ENCODE measurements at places on chromosomes 16 and 17.

GRCh38 chr17:27481327-27481726 is 25.1 kb downstream of the KSR1 start:
- no peak for DNase-seq

DNA sequence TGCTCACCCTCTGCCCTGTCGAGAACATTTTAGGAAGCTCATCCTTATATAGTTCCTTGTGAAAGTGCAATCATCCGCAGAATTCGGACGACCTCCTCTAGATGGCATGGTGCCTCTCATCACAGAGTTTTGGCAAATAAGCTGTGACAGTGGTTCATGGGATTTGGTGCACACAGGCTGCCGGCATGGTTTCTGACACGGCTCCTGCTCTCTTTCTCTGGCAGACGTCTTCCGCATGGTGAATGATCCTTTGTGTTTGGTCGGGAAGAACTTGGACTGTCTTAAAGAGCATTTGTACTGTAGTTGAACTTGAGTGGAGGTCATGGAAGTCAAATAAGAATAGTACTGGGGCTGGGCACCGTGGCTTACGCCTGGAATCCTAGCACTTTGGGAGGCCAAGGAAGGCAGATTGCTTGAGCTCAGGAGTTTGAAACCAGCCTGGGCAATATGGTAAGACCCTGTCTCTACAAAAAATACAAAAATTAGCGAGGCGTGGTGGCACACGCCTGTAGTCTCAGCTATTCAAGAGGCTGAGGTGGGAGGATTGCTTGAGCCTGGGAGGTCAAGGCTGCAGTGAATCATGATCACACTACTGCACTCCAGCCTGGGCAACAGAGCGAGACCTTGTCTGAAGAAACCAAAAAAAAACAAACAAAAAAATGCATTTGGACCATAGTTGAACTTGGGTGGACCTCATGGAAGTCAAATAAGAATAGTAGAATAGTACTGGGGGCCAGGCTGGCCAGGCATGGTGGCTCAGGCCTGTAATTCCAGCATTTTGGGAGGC is 34.7 kb upstream of the NAT9 start:
- DNase-seq = no peak

GRCh38 chr17:70070305-70071027 is 4.6 kb upstream of the KCNJ16 start:
- no peak for DNase-seq

DNA sequence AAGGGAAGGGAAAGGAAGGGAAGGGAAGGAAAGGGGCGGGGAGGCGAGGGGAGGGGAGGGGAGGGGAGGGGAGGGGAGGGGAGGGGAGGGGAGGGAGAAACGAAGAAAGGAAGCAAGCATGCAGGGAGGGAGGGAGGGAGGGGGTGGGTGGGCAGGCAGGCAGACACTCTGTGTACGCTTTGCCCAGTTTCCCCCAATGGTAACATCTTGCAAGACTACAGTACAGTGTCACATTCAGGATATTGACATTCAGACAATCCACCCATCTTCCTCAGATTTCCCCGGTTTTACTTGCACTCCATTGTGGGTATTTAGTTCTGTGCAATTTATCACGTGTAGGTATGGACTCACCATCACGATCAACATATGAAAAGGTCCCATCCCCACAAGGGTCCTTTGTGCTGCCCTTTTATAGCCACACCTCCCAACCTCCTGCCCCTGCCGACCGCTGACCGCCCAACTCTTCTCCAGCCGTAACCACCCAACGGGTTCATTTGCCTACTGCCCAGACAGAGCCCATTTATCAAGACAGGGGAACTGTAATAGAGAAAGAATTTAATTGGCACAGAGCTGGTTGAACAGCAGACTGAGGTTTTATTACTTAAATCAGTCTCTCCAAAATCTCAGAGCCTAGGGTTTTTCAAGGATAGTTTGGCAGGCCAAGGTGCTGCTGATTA is 91.4 kb upstream of the FA2H start:
- DNase-seq = no peak

DNA sequence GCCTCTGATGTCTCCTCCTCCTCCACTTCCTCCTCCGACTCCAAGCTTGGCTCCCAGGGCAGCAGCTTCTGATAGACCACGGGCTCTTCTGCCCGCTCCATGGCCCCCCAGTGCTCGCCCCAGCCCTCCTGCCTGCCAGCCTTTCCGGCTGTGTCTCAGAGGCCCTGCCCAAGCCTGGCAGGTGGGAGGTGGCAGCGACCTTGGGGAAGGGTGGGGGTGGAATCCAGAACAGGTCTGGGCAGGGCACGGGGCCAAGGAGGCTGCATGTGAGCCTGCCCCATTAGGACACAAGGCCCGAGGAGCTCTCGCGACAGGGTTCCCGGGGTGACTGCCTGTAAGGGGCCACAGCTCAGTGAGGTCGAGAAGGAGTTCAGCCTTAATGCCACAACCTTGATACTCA is at the start of gene GGT6:
GGT6 (minus strand) TSS at position 157 of the 400 bp plus-strand sequence; CDS start at position 101, 56 bp downstream.
- no peak for DNase-seq

DNA sequence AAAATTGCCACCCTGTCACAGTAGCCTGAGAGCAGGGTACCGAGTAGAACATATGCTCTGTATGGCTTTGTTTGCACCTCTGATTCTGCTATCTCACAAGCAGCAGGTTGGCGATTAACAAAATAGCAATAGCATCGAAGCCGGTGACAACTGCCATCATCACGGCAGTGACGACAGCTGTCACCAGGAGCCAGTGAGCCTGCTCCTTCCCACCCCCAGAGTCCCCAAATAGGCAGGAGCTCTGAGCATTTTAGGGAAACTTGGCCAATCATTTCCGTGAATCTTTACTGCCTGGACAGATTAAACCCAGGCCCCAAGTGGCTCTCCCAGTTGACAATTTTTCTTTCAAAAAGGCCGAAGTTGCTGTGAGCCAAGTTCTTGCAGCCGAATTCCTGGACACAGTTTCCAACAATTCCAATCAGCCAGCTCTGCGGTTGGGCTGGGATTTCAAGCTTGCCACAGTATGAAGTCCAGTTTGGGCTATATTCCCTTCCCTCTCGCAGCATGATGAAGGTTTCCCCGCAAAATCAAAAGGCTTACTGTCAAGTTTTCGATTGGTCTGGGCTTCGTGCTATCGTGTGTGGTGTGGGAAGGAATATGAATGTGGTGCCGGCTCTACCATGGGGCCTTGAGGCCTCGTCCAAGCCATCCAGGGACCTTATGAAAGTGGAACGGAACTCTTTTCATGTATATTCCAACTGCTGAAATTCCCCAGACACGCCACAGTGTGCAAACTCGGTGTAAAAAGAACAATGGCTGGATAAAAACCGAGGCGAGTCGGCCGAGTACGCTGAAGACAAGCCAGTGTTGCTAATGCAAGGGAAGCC is 186.6 kb downstream of the C16orf78 start:
- no peak for DNase-seq

DNA sequence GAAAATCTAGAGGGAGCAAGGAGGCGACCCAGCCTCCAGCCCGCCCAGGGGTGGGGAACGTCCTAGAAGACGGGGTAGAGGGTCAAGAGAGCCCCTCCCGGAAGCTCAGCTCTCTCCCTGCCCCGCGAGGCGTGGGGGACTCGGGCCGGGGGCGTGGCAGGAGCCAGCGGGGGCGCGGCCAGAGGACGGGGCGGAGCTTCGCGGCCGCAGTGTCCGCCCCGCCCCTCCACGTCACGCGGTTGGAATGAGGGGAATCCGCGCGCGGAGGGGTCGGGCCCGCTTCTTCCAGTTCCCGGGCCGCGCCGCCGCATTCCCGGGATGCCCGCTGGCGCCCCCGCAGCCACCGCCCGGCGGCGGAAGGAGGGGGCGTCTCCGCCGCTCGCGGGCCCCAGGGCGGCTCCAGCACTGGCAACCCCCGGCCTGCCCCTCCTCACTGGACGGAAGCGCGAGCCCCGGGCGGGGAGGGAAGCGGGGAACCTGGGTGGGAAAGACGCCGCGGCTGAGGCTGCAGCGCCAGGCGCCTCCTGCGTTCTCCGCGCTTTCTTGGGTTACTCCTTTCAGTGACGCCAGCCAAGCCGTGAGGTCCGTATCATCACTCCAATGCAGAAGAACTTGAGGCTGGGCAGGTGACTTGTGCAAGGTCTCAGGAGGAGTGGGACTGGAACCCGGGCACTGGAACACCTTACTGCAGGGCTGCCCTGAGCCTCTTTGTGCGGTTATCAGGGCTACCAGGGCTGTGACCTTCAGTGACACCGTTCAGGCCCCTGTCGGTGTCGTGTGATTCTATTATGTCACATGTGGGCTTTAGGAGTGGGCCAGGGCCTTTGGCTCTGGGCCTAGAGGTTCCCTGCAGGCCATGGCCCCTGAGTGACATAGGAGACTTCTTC is 4.3 kb downstream of the MYO1C start:
- peak; percentile 54 for DNase-seq

GRCh38 chr17:80081596-80081995 is 19.8 kb upstream of the GAA start:
- no peak for DNase-seq

GRCh38 chr16:28974437-28975157 is at the start of gene SPNS1:
SPNS1 (plus strand) TSS chr16:28974778; CDS start chr16:28975152, 374 bp downstream.
- peak; percentile 65 for DNase-seq

DNA sequence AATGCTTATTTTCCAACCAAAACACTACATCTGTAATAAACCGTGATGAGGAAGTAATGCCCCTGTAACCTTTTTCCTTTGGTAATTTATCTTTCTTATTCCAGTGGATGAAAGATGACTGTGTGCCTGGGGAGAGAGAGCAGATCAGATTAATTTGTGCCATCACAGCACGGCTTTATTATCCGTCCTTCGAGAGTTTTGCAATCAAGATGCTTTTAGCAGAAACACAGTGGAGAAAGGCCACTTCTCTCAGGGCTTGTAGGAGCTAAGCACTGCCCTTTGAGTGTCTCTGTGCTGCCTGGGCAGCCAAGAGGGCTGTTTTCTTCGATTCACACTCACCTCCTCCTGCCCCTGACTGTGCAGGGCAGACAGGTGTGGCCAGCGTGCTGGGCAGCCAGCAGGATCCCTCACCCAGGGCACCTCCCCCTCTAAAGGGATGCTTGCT is 190.2 kb downstream of the PRKCA start:
- no peak for DNase-seq

GRCh38 chr16:70429888-70430666 is 8.8 kb downstream of the ST3GAL2 start:
- DNase-seq = no peak

DNA sequence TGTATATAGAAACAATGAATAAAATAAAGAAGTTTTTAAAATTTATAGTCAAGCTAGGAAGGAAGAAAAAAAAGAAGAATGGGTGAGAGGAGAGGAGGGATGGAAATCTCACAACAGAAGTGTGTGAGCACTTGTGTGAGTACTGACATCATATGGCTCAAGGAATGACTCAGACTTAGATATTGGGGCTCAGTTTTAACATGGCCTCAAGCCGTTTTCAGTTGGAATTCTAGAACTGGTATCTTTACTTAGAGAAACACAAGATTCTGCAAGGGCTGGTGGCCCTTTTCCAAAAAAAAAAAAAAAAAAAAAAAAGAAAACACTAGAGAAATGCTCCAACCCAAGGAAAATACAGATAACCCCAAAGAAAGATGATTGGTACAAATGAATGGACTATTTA is 55.1 kb downstream of the STXBP4 start:
- DNase-seq = no peak

DNA sequence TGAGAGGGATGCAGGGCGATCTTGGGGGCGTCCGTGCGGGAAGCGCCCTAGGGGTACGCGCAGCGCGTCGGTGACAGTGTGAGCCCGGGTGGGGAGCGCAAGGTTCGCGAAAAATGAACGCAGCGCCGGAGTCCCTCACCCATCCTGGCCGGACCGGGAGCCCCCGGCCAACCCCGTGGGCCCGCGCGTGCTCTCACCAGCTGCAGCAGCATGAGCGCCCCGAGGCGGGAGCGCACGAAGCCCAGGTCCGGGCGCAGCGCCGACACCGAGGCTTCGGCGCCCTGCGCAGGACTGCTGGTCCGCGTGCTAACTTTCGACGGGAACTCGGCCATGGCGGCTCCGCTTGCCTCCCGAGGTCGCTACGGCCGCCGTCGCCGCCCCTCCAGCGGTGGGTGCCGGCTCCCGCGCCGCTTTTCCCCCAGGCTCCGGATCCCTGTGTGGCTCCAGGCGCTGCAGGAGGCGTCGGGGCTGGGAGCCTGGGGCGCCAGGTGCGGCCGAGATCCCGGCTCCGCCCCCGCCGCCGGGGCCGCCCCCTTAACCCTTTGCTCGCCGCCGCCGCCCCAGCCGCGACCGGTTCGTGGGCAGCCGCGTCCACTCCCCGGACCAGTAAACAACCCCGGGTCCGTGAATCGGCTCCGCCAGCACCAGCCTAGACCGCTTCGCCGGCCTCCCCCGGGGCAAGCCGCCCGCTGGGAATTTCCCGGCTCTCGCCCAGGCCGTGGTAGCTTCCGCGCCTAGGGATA is at the start of gene PLLP:
PLLP (minus strand) TSS at position 464 of the 743 bp plus-strand sequence; CDS start at position 332, 132 bp downstream.
- no peak for DNase-seq

GRCh38 chr17:18039535-18040260 is 490 bp downstream of the GID4 start:
- no peak for DNase-seq

DNA sequence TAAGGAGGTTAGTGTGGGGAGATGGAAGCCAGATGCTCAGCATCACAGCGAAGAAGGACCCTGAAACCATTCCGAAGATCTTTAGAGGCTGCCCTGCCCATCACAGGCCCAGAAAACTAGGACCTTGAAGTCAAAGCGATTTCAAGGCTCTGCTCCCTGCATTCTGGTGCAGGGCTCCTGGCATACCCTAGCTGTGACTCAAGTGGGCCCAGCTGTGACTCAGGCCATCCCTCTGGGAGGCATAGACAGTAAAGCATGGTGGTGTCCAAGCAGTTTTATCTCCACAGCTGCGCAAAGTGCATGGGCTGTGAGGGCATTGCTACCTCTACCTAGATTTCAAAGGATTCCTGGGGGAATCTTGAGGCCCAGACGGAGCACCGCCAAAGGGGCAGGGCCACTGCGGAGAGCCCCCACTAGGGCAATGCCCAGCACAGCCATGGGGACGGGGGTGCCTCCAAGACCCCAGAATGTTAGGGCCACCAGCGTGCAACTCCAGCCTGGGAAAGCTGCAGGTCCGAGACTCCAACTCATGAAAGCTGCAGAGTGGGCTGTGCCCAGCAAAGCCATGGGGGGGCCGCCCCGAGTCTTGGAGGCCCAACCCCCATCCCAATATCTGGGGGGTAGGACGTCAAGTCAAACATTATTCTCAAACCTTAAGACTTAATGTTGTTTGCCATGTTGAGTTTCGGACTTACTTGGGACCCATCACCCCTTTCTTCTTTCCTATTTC is 11.7 kb upstream of the ZNF594 start:
- DNase-seq = no peak

Measured in GOT3 (cell line).